ENCODE measurements at places on chromosomes 13 and 19.

DNA sequence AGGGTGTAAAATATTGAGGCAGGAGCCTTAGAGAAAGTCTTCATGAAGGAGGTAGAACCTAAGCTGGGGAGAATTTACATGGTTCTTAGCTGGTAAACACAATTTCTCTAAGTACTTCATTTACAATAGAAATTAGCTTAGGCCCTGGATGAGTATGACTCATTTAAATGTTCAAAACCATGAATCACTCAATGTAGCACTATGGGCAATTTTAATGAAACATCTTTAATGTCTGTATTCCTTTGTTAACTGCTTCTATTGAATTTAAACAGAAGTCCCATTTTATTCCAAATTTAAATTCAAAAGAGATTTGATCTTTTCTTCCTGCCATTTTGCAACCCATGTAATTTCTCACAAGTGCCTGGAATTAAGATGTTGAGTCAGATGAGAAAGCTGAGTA lies 252.1 kb downstream of the RFC3 start:
- no peak for DNase-seq

GRCh38 chr13:39510316-39510695 lies 92.7 kb downstream of the LHFPL6 start:
- no peak for DNase-seq

DNA sequence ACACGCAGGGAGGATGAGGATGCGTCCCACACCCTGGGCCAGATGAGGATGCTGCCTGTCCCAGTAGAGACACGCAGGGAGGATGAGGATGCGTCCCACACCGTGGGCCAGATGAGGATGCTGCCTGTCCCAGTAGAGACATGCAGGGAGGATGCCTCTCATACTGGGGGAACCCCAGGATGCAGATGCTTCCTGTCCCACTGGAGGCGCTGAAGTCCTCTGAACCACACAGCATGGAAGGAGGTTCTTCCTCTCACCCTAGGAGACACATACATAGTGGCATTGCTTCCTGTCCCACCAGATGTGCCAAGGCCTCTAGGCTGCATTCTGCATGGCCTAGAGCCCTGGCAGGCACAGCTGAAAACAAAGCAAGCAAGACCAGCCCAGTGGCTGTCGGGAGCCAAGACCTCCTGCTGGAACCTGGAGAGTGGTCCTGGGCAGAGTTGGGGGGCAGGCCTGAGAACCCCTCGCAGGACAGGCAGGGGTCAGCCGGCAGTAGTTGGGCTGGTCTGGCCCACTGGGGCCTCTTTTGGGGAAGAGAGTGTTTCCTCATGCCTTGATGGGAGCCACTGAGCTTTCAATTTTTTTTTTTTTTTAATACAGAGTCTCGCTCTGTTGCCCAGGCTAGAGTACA lies 4.3 kb downstream of the HPN start:
- no peak for DNase-seq

- no peak for DNase-seq
These were observed 1.8 kb downstream of the HDGFL2 start for GRCh38 chr19:4473763-4474513.

DNA sequence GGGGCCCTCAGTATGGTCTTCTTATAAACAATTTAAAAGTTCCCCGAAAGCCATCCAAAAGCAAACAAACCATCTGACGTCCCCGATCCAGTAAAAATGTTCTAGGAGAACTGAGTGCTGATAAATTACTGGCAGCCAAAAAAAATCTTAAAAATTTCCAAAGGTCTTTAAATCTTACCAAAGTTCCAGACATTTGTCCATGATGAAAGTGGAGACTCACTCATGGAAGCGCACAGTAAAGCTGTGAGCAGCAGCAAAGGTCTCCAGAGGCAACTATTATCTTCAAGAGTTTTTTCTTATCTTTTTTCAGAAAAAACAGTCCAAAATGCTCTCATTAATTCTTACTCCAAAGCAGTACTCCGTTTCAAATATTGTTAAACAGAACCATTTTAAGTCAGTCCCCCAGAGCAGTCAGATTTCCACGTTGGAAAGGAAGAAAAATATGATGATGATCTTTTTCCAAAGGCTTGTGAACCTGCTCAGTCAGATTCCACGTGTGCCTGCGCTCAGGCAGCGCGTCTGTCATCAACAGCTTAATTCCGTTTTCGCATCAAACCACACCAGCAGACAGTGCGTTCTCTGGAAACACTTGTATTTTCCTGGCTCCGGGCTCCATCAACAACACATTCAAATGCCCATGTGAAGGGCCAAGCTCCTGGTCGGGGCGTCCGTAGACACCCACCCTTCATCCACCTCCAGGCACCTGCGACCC lies 85.4 kb downstream of the COL4A1 start:
- no peak for DNase-seq

GRCh38 chr13:110089815-110090214 lies 217.1 kb downstream of the COL4A1 start:
- no peak for DNase-seq

DNA sequence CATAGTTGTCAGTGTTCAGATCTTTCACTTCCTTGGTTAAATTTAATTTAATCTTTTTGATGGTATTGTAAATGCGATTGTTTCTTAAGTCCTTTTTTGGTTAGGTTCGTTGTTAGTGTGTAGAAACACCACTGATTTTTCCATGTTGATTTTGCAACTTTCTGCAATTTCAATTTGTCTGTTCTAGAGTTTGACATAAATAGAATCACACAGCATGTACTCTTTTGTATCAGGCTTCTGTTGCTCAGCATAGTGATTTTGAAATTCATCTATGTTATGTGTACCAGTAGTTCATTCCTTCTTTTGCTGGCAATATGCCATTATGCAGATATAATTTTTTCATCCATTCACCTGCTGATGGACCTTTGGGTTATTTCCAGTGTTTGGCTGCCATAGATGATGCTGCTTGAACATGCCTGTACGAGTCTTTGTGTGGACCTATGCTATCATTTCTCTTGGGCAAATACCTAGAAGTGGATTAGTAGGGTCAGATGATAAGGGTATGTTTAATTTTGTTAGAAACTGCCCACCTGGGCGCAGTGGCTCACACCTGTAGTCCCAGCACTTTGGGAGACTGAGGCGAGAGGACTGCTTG lies 33.1 kb downstream of the BICRA start:
- no peak for DNase-seq

DNA sequence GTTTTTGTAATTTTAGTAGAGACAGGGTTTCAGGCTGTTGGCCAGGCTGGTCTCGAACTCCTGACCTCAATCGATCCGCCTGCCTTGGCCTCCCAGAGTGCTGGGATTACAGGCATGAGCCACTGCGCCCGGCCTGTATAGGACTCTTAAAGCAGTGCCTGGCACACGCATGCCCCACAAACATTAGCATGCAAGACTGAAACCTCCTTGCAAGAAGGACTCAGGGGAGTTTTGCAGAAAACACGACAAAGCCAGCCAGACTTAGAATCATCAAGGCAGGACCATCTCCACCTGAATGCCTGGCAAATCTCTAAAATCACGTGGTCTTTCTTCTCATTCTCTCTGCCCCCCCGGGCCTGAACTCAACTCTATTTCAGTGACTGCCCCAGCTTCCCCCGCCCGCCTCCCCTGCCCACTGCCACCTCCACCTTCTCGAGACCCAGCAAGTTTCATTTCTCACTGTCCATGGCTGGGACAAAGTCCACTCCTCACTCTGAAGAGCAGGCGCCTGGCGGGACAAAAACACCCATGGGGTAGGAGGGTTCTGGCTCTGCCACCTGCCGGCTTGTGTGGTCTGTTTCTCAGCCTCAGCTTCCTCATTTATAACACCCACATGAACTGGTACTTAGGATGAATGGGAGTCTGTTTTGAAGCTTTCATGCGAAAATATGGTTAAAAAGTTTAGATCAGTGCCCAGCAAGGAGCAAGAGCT lies 2.4 kb downstream of the TICAM1 start:
- no peak for DNase-seq

GRCh38 chr13:109131698-109132257 lies 502.4 kb downstream of the MYO16 start:
- DNase-seq = no peak

GRCh38 chr13:34942732-34943435 lies 814 bp downstream of the NBEA start:
- DNase-seq = no peak

DNA sequence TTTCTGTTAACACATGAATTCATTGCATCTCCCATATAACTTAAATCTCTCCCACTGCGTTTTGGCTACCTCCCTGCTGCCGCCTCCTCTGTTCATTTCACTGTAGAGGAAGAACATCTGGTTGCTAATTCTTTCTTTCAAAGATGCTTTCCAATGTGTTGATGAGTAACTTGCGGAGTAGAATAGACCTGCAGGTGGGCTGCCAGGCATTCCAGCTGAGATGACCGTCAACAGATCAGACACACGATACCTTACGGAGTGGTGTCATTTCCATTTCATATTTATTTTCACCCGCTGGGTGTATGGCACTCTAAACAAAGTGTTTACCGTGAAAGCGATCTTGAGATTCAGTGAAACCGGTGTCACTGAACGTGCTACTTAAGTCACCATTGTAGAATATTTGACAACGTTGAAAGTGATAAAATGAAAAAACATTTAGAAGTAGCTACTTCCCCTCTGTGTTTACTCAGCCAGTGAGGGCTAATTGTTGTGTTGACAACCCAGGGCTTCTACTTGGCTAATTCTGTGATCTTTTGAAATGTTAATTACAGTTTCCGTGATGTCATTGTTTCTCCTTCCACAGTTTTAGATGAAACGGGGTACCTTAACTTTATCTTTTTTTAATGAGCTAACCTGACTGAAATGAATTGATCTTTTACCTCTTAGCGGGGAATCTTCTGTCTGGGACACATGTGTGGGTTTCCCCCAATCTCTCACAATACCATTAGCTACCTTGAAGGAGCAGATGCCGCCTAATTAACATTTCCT lies 228.5 kb upstream of the ARGLU1 start:
- DNase-seq = no peak

All from stimulated activated CD8-positive, alpha-beta memory T cell treated with anti-CD3 and anti-CD28 coated beads, Interleukin-15, amount 100 ng/mL, for 1 hour (primary cell).